ENCODE measurements at places on chromosomes 7 and 10.

DNA sequence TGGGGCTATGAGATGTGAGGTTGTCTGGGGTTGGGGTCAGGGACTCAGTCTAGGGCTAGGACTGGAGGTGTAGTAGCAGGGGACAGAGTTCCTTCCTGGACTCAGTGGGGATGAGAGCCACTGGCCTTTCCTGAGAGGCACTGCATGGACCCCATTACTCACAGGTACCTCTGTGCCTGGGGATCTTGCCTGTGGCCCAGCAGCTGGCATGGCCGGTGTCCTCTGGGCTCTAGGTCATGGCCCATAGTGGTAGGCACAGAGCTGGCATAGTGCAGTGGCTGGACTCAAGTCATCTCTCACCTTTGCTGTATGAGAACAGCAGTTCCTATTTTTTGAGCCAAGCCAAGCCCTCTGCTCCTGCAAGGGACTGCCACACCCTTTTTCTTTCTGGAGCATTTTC lies 51.9 kb downstream of the NEURL1 start:
- DNase-seq = no peak

- no peak for DNase-seq
These were observed 133.6 kb downstream of the GLI3 start for GRCh38 chr7:42103456-42103855.

DNA sequence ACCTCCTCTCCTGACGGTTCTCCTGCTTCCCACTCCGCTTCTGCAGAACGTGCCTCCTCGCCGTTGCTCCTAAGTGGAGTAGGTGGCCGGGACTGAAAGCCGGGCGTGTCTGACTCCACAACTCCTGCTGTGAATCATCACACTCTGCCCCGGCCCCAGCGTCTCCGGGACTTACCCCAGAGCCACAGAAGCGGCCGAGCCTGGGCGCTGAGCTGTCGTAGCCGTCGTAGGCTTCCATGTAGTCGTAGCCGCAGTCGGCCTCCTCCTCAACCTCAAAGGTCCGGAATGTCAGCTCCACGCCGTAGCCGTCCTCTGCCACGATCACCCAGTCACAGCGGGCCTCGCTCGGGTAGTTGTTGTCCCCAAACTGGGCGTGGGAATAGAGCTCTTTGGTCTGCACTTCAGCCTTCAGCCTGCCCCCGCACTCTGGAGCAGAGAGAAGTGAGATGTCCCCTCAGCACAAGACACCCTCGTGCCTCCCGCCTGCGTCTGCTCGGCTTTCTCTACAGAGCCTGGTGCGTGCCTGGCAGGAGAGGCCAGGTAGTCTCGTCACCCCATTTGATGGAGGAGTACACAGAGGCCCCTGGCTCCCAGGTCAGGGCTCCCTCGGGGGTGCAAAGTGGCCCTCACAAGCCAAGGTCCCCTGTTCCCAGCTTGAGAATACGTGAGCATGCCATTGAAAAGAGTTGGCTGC lies 11.2 kb upstream of the OPALIN start:
- DNase-seq = no peak

DNA sequence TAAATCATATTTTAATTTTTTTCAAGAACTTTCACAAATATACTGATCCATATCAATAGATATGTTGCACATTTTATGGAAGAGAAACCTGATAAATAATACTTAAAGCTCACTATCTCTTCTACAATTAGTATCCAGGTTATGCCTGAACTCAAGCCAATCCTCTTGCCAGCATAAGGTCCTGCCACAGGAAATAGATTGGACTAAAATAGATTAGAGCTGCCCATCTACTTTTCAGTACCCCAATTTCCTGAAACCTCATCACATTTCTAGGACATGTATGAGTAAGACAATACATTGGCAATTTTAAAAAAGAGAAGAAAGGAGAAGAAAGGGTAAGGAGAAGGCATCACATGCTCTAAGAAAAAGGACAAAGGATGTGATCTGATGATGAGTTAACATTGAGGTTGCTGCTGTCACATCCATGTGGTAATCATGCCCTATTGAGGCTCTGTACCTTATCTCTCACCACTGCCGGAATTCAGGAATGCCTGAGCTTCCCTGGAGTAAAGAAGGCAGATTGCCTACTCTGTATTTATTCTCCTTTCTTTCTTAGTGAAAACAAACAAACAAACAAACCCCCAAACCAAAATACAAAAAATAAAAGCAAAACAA lies 199.7 kb downstream of the ANK3 start:
- DNase-seq = no peak

- no peak for DNase-seq
These were observed 103.9 kb downstream of the TNS3 start for GRCh38 chr7:47478017-47478344.

DNA sequence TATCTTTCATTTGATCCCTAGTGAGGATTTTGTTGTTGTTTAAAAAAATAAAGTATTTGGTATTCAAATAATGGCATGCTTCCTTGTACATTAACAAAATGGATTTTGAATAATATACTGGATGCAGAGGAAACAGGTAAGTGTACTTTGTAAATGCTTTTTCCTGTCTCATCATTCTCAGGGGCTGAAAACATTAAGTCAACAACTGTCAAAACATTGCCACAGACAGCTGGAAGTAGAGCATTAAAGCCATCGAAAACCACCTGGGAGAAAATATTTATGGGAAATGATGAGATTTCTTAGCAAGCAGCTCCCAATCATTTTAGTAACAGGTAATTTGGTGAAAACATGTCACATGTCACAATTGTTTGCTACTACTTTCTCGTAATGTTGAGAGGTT lies 10.7 kb downstream of the TAS2R39 start:
- no peak for DNase-seq

DNA sequence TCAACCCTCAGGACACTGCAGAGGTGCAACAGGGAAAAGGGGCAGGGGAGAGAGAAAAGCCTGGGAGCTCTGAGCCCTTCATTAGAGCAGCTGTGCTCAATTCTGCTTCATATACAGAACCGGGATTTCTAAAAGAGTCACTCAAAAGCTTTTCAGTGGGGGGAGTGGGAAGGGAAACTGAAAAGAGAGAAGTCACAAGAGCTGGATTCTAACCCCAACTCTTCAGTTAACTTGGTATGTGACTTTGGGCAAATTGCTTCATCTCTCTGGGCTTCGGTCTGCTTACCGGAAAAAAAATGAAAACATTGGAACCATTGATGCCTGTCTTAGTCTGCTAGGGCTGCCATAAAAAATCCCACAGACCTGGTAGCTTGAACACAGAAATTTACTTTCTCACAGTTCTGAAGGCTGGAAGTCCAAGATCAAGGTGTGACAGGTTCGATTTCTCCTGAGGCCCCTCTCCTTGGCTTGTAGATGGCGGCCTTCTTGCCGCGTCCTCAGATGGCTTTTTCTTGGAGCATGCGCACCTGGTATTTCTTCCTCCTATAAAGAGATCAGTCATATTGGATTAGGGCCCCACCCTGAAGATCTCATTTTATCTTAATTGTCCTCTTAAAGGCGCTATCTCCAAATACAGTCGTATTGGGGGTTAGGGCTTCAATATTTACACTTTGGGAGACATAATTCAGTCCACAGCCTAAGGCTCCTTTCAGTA lies 118.3 kb upstream of the KMT2E start:
- peak; percentile 23 for DNase-seq

- no peak for DNase-seq
These were observed 55.0 kb upstream of the NKX6-2 start for GRCh38 chr10:132840698-132841614.

GRCh38 chr7:73817121-73817520 lies 13.7 kb upstream of the CLDN4 start:
- no peak for DNase-seq

DNA sequence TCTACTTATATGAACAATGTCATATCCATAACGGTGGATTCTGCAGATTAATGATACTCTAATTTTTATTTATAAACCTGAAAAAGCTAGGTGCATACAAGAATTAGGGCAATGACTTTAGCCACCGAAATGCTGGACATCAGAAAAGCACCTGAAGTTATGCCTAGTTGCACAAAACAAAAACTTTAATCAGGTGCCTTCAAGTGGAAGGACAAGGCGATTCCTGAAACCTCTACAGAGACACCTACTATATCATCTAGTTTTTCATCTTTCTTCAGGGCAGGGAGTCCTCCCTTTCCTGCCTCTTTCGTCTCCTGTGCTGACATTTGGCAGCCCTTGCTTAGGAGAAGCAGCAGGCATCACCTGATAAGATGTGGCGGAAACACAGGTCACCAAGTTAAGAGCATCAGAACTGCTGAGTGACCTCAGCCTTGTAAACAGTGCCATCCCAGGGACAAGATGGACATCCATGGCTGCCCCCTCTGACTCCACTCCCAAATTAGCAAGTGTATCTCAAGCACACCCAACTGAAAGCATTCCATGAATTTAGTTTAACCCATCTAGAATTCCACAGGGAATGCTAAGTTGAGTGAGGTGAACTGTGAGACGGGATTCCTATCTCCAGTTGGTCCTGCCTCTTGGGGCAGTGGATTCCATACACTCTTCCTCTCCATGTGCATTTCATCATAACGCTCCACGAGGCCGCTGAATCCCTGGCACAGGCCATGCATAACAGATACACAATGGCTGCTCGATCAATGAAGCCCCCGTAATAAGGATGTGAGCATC lies 5.8 kb downstream of the ITPRIP start:
- no peak for DNase-seq

DNA sequence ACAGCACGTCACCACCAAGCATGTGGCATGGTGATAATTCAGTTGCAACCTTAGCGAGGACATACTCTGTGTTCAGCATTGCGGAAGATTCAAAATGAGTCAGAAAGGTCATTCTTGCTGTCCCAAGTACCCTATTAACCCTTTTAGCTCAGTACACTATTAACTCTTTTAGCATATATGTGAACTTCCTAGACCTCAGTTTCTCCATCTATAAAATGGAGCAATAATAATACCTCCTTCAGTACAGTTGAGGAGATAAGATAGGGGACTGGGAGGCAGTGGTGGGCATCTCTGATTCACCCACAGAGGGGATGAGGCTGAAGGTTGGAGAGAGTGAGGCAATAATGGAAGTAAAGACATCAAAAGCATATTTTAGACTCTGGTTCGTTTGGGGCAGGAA lies 67.3 kb downstream of the XRCC2 start:
- DNase-seq = no peak

Measured in CD14-positive monocyte (primary cell).